ENCODE measurements at places on chromosomes 1 and 21. TPM values are rescaled to one million over a fixed set of nuclear protein-coding genes. Genes with fewer than 3 reads are reported as not detected.

GRCh38 chr1:99467645-99468044 lies 178.3 kb upstream of the PALMD start:
- DNase-seq, result no peak

- no peak for DNase-seq
Measured at GRCh38 chr21:46089285-46089684, 8.6 kb upstream of the COL6A2 start.

GRCh38 chr1:42931108-42931539 lies 27.5 kb downstream of the SLC2A1 start:
- peak; percentile 42 for DNase-seq

DNA sequence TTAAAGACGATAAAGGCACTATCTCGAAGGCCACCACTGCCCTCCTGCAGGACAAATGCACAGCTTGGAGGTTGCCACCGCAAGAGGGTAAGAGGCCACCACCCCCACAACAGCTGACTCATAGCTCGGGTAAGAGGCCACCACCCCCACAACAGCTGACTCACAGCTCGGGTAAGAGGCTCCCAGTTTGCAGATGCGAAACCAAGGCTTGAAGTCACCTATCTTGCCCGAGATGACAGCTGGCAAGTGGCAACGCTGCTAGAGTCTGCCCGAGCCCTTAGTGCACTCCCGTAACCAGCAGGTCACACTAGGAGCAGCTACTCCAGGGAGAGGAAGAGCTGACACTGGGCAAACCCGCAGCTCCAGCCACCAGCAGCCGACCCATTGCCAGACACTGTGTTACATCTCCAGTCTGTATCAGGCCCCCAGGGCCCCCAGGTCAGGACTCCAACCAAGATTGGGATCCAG lies 17.1 kb upstream of the SPSB1 start:
- DNase-seq, result peak; percentile 94

DNA sequence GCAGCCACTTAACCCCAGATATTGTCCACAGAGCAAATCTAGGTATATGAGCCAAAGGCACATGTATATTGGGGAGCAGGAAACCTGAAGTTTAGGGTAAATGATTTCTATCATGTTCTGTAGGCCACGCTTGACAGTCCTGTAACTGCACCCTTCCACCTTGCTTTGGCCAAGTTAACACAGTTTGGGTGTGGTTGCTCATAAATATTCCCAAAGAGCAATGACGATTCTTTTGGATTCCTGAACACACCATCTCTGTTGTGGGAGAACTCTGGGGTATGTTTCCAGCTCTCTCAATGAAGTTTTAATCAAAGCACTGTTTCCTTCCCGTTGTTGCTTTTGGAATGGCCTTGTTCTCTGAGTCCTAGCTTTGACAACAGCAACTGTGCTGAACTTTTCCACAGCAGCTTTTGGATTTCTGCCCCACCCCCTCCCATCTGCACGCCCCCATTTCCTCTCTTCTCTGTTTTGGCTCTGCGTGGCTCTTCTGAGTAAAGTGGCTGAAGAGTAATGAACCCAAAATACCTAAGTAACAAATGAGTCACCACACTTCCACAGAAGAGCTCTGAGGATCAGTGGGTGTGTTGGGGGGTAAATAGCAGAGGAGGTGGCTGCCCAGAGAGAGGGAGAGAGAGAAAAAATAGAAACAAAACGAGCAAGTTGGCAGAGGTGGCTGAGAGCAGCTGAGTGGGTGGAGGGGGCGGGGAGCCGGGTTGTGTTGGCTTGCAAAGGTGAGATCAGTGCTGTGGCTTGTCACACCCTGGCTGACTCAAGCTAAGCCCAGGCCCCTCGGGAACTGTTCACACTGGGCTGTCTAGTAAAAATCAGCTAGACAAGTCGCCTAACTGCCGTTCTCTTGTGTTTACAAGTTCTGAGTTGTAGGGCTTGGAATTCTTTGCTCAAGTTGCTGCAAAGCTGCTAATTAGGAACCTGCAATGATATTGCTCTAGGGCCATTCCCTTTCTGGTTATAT lies 26.9 kb upstream of the RAP1A start:
- DNase-seq, result peak; percentile 96

DNA sequence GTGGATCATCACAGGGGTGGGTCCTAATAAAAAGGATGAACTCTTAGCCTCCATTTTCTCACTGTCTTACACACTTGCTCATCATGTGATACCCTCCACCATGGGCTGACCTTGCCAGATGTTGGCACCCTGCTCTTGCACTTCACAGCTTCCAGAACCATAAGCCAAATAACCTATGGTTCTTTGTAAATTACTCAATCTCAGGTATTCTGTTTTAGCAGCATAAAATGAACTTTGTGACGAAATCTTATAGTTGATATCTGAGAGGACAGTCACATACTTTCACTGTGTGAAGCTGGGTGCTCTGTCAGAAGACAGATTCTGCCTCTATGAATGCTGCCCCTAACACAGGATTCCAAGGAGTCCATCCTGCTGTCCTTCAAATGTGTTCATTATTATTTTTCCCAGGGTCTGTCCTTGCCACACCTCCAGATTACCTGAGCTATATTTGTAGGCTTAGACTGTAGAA lies 13.8 kb downstream of the DUSP10 start:
- DNase-seq, result no peak

- no peak for DNase-seq
Measured at GRCh38 chr1:98453066-98453465, 208.5 kb upstream of the SNX7 start.

- no peak for DNase-seq
Measured at GRCh38 chr1:7824701-7825100, 28.2 kb downstream of the UTS2 start.

DNA sequence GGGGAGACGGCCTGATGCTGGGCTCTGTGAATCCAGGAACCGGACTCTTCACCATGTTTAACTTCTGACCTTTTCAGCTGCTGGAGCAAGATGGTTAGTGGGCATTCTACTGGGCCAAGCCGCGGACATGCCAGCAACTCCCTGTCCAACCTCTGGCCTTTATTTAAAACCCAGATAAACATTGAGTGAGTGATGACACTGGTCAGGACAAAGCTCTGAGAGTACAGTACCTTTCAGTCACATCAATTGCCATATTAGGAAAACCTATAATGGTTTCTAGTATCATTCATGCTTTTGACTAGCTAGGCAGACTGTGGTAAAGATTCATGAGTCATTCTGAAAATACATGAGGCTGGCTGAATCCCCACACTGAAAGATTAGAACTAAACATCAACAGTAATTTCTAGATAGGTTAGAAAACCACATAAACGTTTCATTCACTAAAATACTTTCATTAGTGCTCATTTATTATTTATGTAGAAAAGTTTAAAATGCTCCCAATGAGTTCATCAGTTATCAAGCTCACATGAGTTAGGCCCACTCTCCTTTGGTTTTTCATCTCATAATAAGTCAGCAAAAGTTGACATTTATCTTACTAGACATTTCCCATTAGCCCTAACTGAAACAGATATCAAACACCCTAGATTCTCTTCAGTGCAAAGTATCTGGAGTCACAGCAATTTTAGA lies 7.1 kb upstream of the ACTA1 start:
- DNase-seq, result peak; percentile 91

- peak; percentile 34 for DNase-seq
Measured at GRCh38 chr21:17818186-17819113, 706 bp downstream of the C21orf91 start.

DNA sequence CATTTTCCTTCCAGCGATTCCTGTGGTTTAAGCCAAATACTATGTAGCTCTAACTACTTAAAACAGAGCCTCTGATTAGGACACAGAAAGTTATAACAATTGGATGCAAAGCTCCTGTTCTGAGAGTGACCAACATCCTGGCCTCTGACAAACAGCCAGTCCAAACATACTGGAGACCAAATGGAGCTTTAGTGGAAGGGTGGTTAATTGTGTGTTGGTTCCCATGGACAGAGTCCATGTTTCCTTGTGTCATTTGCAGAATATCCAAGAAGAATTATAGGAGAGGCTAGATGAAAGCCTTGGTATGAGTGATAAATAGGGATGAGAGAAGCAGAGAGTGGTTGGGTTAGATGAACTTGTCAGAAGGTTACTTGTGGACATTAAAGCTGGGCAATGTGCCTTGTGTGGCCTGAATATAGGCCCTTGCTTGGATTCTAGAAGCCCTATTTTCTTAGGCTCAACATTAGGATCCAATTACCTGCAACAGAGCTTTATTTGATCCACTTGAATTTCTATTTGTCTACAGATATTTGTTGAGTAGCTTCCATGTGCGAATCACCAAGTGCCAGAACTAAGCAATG lies 180.5 kb upstream of the GORAB start:
- no peak for DNase-seq

GRCh38 chr1:215523906-215524305 lies 43.2 kb upstream of the KCTD3 start:
- DNase-seq, result peak; percentile 15

GRCh38 chr21:37553078-37553481 lies 186.5 kb downstream of the DYRK1A start:
- DNase-seq, result no peak

- no peak for DNase-seq
Measured at GRCh38 chr1:147712605-147713004, 42.3 kb upstream of the ACP6 start.

CYYR1 gene
- not detected for total RNA-seq

STUM gene
- total RNA-seq, result not detected

CZIB gene
- total RNA-seq, result 47.0 TPM

SLFNL1 gene
- total RNA-seq, result 0.15 TPM

CENPF gene
- total RNA-seq, result 83.9 TPM

SPRR3 gene
- not detected for total RNA-seq
